ENCODE measurements at places on chromosomes 7 and 10. TPM values are rescaled to one million over a fixed set of nuclear protein-coding genes. Genes with fewer than 3 reads are reported as not detected.

DNA sequence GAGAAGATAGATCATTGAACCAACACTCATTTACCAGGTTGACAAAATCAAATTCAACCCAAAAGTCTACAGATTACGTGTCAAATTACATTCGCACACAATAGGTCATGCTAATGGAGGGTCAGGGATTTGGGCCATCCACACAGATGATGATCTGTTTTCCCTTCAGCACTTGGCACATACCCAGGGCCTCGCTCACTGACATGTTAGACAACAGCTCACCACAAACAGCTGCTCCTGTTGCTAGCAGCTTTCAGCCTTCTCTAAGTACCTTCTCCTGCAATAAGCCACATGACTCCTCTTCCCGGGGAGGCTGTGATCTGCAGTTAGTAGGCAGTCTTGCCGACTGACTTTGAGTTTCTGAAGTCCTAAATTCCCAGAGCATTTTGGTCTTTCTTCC lies 18.4 kb downstream of the NKX2-3 start:
- no peak for DNase-seq

- DNase-seq, result no peak
Measured at GRCh38 chr7:2726316-2727018, 38.5 kb downstream of the AMZ1 start.

DNA sequence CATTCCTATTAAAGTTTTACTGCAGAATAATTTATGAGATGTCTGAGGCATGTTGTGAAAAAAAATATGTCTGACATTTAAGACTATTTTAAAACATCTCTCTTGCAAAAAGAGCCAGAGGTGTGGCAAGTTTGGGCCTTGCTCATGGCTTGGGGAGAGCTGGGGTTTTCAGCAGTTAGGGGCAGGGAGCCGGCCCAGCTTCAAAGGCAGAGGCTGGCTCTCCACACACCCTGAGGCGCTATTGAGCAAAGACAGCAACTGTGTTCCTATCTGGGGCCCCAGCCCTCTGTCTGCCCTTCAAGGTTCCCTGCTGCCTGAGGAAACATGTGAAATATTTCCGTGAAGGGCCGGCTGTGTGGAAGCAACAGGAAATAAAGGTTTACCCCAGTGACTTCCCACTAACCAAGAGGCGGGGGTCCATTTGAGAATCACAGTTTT lies 94.0 kb downstream of the SORBS1 start:
- DNase-seq, result no peak

DNA sequence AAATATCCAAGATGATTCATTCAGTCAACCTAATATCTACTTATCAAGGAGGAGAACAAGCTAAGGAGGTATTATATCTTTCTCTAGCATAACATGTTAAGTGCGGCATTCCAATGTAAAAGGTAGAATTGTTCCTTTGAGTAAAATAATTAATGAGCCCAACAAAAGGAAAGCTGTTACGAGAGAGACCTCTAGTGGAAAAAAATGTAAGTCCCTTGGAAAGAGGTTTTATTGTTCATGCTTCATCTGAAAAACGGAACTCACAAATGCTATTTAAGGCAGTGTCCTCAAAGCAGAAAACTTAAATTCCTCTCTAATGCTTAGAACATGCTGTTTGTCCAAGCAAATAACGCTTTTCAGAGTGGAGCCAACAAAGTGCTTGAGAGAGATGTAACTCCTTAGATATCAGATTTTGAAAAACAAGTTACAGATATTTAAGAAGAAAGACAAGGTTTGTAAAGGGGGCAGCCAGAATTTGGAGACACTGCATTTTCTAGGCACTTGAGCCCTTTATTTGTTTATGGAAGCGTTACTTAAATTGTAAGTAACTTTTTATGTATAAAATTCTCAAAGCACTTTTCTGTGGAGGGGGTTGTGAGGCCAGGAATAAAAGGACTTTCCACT lies 119.9 kb downstream of the TFEC start:
- DNase-seq, result no peak

DNA sequence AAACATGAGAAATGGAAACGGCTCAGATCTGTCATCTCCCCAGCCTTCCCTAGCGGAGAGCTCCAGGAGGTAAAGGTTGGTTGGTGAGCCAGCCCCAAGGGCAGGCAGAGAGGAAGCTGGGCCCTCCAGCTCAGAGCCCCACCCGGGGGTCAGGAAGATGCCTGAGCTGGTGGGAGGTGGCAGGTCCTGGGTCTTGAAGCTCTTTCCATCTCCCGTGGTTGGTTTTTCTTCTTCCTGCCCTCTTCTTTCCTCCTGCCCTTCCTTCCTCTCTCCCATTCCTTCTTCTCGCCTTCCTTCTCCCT lies 384.2 kb upstream of the FOXK1 start:
- DNase-seq, result no peak

GRCh38 chr10:85235258-85235657 lies 906.9 kb downstream of the CCSER2 start:
- DNase-seq, result no peak

GRCh38 chr7:94375691-94376090 lies 19.0 kb upstream of the COL1A2 start:
- no peak for DNase-seq

GRCh38 chr7:79734181-79734580 lies 280.7 kb upstream of the MAGI2 start:
- DNase-seq, result no peak

DNA sequence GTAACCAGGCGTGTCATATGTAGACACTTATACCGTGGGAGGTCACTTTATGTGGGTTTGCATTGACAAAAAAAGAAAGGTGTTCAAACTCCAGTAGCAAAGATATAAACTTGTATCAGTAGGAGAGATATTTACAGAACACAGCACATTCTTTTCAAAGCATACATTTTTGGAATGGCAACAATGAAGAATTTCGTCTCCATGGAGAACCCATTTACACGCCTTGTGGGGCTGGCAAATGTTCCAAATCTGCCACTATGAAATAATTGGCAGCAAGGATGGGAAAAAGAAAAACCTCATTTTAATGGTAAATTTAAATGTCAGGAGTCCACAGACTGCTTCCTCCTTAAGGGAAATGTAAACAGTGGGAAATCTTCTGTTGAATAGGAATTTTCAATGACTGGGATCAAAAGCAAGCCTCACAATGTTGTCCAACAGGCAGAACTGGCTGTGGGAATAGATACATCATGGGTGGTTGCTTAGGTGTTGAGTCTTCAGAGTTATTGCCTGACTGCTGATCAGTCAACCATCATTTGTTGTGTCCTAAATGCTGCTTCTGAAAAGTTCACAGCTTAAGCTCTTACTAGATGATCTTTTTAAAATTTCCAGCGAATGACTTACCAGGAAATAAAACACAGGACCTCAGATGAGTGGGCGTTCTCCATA lies 256.6 kb upstream of the SEMA3C start:
- DNase-seq, result no peak

DNA sequence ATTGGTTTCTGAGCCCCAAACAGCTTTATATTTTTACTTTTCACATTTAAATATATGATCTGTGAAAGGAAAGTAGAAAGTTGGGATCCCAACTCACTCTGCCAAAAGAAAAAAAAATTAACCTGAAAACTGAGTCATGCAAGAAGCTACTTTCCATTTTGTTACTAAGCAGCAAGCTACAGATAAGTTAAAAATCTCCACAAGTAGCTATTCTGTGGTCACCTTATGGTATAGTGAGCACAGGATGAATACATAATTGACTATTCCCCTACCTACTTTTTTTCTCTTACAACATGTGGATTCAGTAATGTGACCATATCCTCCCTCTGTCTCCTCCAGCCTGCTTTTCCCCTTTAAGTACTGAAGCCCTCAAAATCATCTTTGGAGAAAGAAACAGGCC lies 30.3 kb upstream of the CREB3L2 start:
- DNase-seq, result no peak

The TMEM72 gene
- polyA plus RNA-seq, result not detected

The XRCC2 gene
- polyA plus RNA-seq, result not detected

The RET gene
- polyA plus RNA-seq, result not detected

The ANKRD61 gene
- 0.21 TPM for polyA plus RNA-seq

Measured in naive thymus-derived CD8-positive, alpha-beta T cell (primary cell).